ENCODE measurements at places on chromosomes 3 and 15. TPM values are rescaled to one million over a fixed set of nuclear protein-coding genes. Genes with fewer than 3 reads are reported as not detected.

TGM4 gene
- not detected for total RNA-seq

LRRC31 gene
- not detected for total RNA-seq

GPR156 gene
- 0.07 TPM for total RNA-seq

SLC24A5 gene
- not detected for total RNA-seq

POTEB3 gene
- not detected for total RNA-seq

SST gene
- not detected for total RNA-seq

LIPC gene
- 4.4 TPM for total RNA-seq

STAB1 gene
- 0.12 TPM for total RNA-seq

LRTM1 gene
- not detected for total RNA-seq

FOXB1 gene
- 1.6 TPM for total RNA-seq

LYSMD4 gene
- 13.0 TPM for total RNA-seq

PODXL2 gene
- total RNA-seq = 3.8 TPM

PLS1 gene
- 5.0 TPM for total RNA-seq

OR4F6 gene
- not detected for total RNA-seq

CCDC13 gene
- 0.54 TPM for total RNA-seq

UROC1 gene
- total RNA-seq = not detected

MAPKAPK3 gene
- 183 TPM for total RNA-seq

FES gene
- total RNA-seq = 168 TPM

CNTN4 gene
- not detected for total RNA-seq

SLCO3A1 gene
- total RNA-seq = 39.5 TPM

RASGRF1 gene
- 0.07 TPM for total RNA-seq

NECTIN3 gene
- total RNA-seq = 6.2 TPM

PLA2G4E gene
- not detected for total RNA-seq
